HT-29 (cell line): ENCODE measurements at places on chromosomes 5 and 9.

- DNase-seq: peak; percentile 33
These were observed 161.3 kb upstream of the DAPK1 start for GRCh38 chr9:87336407-87336806.

- no peak for DNase-seq
These were observed 413.6 kb downstream of the ENC1 start for GRCh38 chr5:74226716-74227485.

DNA sequence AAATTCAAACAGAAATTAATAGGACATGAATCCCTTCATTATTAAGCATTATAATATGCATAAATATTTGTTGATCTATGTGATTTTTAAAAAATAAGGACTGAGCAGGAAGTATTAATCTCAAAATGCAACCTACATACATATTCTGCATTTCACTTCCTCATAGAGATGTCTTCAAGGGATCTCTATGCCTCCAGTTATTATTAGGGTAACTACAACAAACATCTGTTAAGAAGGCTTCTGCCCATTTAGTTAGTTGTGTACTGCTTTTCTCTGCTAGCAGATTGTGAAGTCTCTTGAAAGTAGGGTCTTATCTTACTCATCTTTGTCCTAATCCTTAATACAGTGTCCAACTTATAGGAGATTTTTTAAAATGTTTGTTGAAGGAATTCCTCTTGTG, 414.1 kb downstream of the ACTL7B start:
- DNase-seq: no peak

GRCh38 chr5:97131139-97131710, 11.2 kb downstream of the LIX1 start:
- DNase-seq: no peak

DNA sequence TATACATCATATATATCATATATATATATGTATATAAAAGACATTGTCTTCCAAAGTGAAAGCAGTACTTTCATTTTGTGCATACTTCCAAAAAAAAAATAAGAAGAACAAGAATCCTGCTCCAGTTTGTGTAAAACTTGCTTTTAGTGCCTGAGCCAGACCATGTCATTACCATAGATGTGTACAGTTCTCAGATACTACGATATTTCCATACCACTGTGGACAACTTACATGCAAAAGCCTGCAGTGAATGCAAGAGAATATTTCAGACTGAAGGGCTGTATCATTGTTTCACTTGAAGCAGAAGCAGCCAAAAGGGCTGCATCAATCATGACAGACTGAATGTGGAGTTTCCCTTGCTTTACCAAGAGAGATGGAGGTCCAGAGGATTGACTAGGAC, 72.6 kb upstream of the CYLC2 start:
- no peak for DNase-seq

GRCh38 chr9:35385042-35385441, 104.9 kb upstream of the RUSC2 start:
- peak; percentile 11 for DNase-seq

DNA sequence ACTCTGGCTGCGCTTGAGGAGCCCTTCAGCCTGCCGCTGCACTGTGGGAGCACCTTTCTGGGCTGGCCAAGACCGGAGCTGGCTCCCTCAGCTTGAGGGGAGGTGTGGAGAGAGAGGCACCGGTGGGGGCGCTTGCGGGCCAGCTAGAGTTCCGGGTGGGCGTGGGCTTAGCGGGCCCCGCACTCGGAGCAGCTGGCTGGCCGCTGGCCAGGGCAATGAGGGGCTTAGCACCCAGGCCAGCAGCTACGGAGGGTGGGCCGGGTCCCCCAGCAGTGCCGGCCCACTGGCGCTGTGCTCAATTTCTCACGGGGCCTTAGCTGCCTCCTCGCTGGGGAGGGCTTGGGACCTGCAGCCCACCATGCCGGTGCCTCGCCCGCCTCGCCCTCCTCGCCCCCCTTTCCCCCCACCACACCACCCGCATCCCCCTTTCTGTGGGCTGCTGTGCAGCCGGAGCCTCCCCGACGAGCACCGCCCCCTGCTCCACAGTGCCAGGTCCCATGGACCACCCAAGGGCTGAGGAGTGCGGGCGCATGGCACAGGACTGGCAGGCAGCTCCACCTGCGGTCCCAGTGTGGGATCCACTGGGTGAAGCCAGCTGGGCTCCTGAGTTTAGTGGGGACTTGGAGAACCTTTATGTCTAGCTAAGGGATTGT, 954.5 kb downstream of the DTWD2 start:
- no peak for DNase-seq

DNA sequence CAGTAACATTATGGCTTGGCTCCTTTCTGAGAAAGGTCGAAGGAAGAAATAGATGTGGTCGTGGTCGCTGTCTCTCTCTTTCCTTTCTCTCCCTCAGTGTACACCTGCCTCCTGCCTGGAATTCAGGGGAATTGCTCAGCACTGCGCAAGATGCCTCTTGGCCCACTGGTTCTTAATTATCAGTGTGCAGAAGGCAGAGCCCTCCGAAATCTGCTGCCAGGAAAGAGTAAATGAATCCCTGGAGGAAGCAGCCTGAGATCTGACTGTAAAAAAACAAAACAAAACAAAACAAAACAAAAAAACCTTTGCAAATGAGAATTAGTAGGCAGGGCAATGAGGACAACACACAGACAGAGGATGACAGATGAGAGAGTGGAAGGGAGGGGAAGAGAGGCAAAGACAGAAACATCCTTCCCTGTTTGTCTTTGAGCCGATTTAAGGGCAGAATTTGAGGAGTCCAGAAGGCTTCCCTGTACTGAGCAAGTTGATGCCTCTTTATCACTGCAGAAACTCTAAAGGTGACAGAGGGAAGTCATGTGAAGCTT, 113.8 kb upstream of the PUM3 start:
- DNase-seq: no peak

DNA sequence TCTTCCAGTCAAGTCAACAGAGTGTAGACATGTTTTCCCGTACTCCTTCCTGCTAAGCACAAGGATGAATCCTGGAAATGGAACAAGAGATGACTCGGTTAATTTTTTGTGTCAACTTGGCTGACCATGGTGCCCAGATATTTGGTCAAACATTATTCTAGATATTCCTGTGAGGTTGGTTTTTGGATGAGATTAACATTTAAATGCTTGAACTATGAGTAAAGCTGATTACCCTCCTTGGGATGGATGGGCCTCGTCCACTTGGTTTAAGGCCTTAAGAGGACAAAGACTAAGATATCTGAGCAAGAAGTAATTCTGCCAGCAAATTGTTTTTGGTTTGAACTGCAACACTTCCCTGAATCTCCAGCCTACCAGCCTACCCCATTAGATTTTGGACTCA, 338.1 kb upstream of the MSX2 start:
- DNase-seq: no peak

GRCh38 chr5:157819502-157820115, 39.3 kb downstream of the CLINT1 start:
- DNase-seq: no peak

DNA sequence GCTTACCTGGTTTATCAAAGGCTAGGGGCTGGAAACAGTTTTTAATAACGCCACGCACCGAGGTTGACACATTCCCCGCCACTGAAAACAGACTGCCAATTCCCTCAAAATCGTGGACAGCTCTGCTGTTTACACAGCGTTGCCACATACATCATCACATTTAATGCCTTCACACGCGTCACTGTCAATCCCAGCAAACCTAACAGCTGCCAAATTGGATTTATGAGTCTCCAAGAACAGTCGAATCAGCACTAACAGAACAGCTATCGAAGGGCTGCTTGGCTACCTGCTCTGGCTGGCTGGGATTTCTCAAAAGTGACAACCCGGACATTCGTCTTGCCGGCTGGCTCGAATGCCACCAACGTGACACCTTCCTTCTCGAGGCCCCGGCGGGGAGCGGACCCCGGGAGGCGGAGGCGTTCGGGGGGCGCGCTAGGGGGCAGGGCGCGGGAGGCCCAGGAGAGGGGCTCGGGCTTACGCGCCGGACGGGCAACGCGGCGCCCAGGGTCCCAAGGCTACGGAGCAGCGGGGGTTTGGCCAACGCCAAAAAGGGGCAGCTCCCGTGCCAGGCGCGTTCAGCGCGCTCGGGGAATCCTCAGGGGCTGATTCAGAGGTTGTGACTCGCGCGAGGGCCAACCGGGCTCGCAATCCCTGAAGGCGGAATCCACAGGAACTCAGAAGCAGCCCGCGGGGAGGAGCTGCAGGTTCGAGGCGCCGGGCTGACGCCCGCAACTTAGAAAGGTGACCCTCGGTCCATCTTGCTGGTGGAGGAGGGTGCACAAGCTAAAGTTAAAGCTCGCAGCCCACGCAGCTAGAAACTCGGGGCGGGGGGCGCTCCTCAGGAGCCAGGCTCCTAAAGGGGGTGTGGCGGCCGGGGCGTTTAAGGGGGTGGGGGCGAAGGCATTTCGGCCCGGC, 1.2 kb downstream of the CDC14B start:
- peak; percentile 72 for DNase-seq

DNA sequence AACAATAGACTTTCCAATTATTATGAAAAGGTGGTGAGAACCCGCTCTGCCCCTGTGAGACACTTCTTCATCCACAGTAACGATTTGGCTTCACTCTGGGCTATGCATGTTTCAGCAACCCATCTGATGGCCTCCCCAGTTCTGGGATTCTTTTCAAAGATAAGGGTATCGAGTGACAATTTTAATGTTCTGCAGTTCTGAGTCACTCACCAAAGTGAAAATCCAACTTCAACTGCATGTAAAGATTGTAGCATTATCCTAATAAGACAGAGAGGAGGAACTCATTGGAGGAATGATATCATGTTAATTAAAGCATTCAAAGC, 1078.3 kb upstream of the SEMA6A start:
- no peak for DNase-seq

DNA sequence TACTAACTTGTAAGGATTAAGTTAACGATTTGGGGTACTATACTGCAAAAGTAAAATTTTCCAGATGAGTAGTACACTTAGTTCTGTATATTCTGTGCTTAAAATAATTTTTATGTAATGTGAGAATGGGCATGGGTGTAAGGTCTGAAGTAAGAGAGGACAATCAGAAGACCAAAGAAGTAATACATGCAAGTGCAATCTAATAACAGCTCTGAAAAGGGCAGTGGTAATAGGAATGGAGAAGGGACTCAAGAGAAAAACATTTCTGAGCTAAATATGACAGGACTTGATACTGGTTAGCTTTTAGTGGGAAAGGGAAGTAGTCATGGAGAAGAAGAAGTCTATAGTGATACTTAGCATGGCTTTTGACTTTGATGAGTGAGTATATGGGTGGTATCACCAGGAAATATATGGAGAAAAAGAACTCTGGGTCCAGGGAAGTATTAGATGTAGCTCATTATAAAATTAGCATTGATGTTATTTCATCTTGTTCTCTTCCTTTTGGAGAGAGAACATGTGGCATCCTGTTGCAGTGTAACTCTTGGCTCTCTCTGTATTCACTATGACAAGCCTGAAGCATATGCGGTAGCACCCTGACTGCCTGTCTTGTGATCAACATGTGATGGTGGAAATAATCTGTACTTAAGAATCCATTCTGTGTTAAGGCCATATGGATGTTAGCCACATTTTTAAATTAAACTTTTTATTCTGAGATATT, 60.5 kb downstream of the ERCC6L2 start:
- no peak for DNase-seq

DNA sequence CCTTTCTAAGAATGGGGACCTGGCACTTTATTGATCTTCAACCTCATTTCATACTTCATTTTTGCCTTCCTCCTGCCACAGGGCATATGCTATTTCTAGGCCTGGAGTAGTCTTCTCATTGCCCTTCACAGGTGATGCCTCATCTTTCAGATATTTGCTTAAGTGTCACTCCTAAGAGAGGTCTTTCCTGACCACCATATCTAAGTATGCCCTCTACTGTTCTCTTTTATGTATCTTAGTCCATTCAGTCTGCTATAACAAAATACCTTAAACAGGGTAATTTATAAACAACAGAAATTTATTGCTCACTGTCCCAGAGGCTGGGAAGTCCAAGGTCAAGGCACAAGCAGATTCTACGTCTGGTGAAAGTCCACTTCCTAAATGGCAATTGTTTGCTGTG, 99.1 kb downstream of the ADAMTS6 start:
- DNase-seq: no peak

DNA sequence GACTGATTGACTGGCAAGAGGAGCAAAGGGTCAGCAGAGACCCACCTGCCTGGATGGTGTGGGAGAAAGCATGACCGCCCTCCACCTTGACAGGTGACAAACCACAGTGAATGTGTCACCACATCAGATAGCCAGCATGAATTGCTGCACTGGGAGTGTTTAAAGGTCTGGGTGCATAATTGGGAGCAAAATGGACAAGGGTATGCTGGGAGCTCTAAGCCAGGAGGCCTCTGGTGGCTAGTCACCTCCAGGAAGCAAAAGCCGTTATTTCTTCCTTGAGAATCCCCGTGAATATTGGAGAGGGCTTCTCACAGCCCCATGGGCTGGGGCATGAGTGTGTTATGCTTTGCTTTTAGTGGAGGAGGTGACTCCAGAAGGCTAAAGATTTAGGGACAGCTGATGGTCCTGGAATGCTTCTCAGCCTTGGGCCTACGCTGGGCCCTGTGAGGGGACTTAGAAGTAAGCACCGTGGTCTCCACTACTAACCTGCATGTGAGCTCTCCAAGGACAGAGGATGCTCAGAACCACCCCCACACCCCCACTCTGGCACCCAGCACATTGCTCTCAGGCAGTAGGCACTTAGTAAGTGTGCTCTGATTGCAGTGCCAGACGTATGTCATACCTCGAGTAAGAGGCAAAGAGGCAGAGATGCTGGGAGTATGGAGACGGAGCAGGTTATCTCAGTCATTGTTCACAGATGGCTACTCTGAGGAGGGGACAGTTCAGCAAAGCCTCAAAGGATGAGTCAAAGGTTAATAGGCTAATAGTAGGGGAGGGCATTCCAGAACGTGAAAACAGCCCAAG, 9.1 kb upstream of the IRF1 start:
- DNase-seq: no peak

- DNase-seq: peak; percentile 82
These were observed 63.7 kb upstream of the PPP2CA start for GRCh38 chr5:134289509-134290113.

DNA sequence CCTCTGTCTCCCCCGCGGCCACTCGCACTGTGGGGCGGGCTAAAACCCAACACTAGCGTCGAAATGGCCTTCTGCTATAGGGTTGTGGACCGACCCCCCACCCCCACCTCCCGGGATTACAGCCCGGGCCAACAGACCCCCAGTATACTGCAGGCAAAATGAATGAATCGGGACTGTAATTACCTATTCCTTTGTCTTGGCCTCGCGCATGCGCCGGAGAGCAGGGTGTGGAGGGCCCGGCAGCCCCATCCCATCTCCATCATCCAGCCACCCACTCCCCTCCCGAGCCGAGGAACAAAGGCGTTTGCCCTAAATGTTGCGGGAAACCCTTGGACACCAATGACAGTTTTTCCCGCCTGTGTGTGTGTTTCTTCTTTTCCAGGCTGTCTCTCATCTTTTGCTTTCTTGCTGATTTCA, 1.6 kb downstream of the BASP1 start:
- no peak for DNase-seq

DNA sequence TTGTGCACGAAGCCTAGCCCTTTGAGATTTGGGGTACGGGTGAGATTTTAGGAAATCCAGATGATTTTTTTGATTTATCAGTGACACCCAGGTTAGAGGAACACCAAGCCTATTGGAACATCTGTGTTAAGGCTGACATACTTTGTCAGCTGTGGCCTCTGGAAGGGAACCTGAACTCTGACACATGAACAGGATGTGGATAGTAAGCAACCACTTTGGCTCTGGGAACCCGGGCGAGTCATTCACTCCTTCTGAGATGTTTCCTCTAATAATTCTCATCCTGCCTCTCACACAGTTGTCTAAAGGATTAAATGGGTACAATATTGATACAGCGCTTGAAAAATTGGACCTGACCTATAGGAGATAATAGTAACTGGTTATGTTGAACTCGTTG, 67.8 kb downstream of the FGF1 start:
- no peak for DNase-seq

GRCh38 chr5:17431272-17432050, 66.6 kb upstream of the TAF11L2 start:
- DNase-seq: no peak

- DNase-seq: no peak
These were observed 64.8 kb upstream of the SLC1A1 start for GRCh38 chr9:4425319-4426045.
